ENCODE measurements at places on chromosomes 13 and 19.

DNA sequence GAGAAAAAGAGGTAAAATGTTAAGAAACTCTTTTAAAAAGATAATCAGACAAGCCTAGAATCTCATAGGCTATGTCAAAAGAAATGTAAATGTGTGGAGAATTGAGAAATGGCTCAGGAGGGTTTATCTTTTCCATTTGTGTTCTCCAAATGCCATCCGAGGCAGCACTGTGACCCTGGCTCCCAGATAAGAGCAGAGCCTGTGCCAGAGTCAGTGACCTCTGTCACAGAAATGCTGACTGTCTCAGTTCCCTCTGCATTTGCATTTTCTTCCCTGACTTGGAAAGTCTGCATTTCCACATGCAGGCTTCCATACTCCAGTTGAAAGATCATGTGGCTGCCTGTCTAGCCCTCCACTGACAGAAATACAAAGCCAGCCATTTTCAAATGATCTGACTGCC, 42.0 kb downstream of the SERTM1 start:
- no peak for DNase-seq

DNA sequence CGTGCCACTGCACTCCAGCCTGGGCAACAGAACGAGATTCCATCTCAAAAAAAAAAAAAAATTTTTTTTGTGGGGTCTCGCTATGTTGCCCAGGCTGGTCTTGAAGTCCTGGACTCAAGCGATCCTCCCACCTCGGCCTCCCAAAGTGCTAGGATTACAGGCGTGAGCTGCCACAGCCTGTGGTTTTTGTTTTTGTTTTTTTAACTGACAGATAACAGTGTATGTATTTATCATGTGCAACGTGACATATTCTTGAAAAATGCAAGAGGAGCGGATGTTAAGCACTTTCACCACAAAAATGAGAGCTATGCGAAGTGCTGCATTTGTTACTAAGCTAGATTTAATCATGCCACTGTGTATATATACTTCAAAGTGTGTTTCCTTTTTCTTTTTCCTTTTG, 49.0 kb downstream of the ARHGEF18 start:
- no peak for DNase-seq

- no peak for DNase-seq
Observed at GRCh38 chr19:42212886-42213285, 4.6 kb downstream of the DEDD2 start.

GRCh38 chr13:20828539-20829364, 55.0 kb upstream of the EEF1AKMT1 start:
- no peak for DNase-seq

DNA sequence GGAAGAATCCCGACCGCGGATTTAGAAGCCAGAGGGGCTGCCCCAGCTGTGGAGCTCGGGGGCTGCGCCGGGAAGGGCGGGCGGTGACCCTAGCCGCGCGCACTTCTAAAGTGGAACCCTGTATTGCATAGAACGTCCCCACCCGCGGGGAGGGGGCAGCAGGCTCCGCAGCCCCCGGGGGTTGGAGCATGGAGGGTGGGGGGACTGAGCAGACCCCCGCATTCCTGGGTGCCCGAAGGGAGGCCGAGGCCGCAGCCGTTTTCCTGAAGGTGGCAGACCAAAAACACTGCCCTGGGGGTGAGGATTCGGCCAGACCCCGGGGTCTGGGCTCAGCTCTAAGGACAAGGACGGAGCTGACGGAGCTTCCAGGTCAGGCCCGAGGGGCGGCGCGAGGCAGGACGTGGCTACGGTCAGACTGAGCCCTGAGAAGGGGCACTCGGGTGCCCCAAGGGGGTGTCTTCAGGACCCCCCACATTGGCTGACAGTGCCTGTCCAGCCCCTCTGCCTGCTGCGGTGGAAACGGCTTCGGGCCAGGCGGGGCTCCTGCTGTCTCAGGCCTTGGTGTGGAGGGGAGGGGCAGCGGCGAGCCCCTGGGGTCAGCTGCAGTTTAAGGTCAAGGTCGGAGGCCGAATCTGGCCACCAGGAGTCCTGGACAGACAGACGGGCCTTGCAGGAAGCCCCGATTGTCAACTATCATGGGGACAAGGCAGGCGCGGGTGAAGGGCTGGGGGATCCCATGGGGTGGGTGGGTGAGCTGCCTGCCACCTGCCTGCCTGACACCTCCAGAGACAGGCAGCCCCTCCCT, 12.6 kb downstream of the MKNK2 start:
- no peak for DNase-seq

Measured in cortex of kidney (tissue), 1 donor.